Esophagus muscularis mucosa (tissue), 4 donors: ENCODE measurements at places on chromosomes 5 and 9. TPM values are rescaled to one million over a fixed set of nuclear protein-coding genes. Genes with fewer than 3 reads are reported as not detected.

DNA sequence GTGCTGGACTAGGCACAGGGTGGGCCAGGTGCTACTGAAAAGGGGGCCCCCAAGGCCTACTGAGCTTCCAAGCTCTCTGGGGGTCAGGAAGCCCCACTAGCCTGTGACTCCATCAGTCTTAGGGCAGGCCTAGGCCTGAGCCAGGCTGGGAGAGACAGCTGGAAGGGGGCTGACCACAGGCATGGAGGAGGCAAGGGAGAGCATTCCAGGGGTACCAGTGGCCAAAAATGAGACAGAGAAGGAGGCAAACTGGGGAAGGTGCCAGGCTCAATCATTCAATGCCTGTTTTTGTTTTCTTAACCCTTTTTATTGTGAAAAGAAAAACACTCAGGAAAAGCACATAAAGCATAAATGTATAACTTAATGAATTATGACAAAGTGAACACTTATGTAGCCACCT lies 26.2 kb upstream of the TCF7 start:
- no peak overlapping the region for H3K4me3 ChIP-seq
- H3K4me1 ChIP-seq, result no peaks in the 10 kb centered on the region
- no peak for DNase-seq
- H3K27ac ChIP-seq, result no peak overlapping the region

DNA sequence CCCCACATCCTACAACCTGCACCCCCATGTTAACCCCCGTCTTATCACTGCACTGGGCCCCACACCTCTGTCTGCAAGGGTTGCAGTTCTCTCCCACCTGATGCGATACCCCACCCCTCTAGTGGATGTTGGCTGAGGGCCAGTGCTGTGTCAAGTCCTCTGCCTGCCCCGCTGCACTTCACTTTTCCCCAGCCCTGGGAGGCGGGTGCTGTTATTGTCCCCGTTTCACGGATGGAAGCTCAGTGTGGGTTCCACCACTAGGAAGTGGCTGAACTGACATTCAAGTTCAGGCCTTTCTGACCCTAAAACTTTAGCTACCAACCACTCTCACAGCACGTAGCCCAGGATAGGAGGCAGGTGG lies 3.5 kb downstream of the SNCB start:
- peaks cover 21% of the 10 kb centered on the region for H3K4me1 ChIP-seq
- H3K27ac ChIP-seq, result no peak overlapping the region
- H3K4me3 ChIP-seq, result no peak overlapping the region
- no peak for DNase-seq

DNA sequence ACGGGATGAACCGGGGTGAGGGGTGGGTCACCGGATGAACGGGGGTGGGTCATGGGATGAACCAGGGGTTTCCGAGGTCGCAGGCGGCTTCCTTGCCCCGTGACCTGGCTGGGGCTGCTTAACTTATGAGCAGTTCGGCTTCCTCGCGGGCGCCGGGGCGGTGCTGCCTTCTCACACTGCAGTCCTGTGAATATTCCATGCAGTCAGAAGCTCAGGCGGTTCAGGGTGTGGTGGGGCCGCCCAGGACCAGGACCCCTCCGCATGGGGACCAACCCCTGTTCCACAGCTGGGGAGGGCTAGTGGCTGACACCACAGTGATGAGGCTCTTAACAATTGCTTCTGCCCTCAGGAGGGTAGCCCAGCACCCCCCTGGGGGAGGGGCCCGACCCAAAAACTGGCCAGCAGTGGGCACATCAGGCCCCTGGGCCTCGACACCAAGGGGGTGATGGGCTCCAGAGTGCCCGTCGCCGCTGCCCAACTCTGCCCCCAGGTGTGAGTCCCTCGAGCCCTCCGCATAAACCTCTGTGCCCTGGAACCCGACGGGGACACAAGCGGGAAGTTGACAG lies 30.9 kb upstream of the SLC9A3 start:
- no peaks in the 10 kb centered on the region for H3K4me1 ChIP-seq
- H3K27ac ChIP-seq, result no peak overlapping the region
- H3K36me3 ChIP-seq, result no peaks in the 10 kb centered on the region
- H3K4me3 ChIP-seq, result no peak overlapping the region
- DNase-seq, result no peak
- H3K27me3 ChIP-seq, result peaks cover 3% of the 10 kb centered on the region

GRCh38 chr5:98905857-98906688 lies 22.7 kb downstream of the CHD1 start:
- no peak overlapping the region for H3K4me3 ChIP-seq
- no peak overlapping the region for H3K27ac ChIP-seq
- DNase-seq, result no peak
- H3K4me1 ChIP-seq, result peaks cover 15% of the 10 kb centered on the region

- peak overlapping the region; percentile 65 for H3K27ac ChIP-seq
- no peaks in the 10 kb centered on the region for H3K36me3 ChIP-seq
- no peaks in the 10 kb centered on the region for H3K27me3 ChIP-seq
- no peaks in the 10 kb centered on the region for H3K4me1 ChIP-seq
- no peak for DNase-seq
- no peak overlapping the region for H3K4me3 ChIP-seq
Observed at GRCh38 chr5:148949841-148950470, 112.9 kb downstream of the SH3TC2 start.

DNA sequence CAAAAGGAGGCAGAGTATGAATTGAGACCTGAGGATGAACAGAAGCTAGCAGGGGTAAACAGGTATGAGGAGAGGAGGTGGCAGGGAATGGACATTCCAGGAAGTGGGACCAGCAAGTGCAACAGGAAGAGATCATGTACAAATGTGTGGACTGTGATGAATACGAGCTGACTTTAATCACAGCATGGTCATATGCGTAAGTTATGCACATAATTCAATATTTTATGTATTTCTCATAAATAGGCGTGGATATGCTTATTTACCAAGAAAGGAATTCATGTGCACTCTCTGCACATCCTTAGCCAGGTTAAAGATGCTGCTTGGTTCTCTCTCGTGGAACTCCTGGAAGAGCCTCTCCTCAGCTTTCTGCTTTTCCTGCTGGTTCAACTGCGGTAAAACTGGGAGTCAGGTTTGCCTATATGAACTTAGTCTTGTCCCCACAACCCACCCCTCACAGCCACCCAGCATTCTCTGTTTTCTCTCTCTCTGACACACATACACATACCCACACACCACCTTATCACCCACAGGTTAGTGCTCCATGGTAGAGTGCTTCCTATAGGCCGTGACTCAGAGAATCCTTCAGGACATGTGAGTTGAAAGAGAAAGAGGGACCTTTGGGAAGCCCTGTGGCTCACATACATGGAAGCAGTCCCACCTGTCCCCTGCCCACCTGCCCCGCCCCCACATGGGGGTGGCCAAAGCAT lies 35.7 kb downstream of the TRPC7 start:
- DNase-seq, result peak; percentile 91
- no peaks in the 10 kb centered on the region for H3K36me3 ChIP-seq
- H3K27ac ChIP-seq, result no peak overlapping the region
- no peaks in the 10 kb centered on the region for H3K4me1 ChIP-seq
- no peak overlapping the region for H3K4me3 ChIP-seq

DNA sequence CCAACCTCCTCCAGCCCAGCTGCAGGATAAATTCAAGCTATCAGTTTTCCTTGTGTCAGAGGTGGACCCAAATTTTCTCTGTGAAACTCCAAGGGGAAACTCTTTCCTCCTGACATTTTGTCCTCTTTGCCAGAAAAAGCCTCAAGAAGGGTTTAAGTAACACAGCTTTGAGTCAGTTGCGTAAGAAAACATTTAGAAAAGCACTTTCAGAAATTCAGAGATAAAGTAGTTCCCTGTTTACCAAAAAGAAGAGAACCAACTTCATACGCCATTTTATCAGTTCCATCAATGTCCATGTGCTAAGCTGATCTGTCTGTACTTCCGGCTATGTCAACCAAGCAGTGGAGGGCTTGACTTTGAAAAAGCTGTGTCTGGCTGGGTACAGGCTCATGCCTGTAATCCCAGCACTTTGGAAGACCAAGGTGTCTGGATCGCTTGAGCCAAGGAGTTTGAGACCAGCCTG lies 19.9 kb upstream of the SUSD1 start:
- H3K4me3 ChIP-seq, result no peak overlapping the region
- peak; percentile 42 for DNase-seq
- H3K27ac ChIP-seq, result no peak overlapping the region
- no peaks in the 10 kb centered on the region for H3K4me1 ChIP-seq
- no peaks in the 10 kb centered on the region for H3K36me3 ChIP-seq

GRCh38 chr5:24668050-24668449 lies 23.3 kb upstream of the CDH10 start:
- no peaks in the 10 kb centered on the region for H3K4me1 ChIP-seq
- no peak overlapping the region for H3K27ac ChIP-seq
- H3K4me3 ChIP-seq, result no peak overlapping the region
- H3K36me3 ChIP-seq, result no peaks in the 10 kb centered on the region

DNA sequence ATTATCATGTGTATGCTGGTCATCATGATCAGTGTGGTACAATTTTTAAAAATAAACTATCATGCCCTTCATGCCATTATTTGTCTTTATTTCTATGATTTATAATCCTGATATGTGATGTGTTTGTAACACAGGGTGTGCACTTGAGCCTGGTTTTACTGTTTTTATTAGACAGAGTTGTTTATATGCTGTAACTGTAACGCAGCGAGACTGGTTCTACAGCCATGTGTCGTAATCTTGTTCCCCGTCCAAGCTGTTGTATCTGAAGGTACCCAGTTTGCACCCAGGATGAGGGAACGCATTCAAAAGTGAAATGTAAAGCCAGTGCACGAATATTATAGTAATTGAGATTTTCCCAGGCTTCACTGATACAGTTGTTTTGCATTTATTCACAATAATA lies 28.2 kb downstream of the SNX18 start:
- H3K36me3 ChIP-seq, result no peaks in the 10 kb centered on the region
- peaks cover 33% of the 10 kb centered on the region for H3K4me1 ChIP-seq
- H3K27me3 ChIP-seq, result no peaks in the 10 kb centered on the region
- no peak overlapping the region for H3K4me3 ChIP-seq
- H3K27ac ChIP-seq, result no peak overlapping the region

RMRP gene
- 1,943 TPM for total RNA-seq

SHC3 gene
- 2.2 TPM for total RNA-seq

GNAQ gene
- 68.3 TPM for total RNA-seq
